Right atrium auricular region (tissue), 2 donors: ENCODE measurements at places on chromosomes 2 and 18. TPM values are rescaled to one million over a fixed set of nuclear protein-coding genes. Genes with fewer than 3 reads are reported as not detected.
A peak's percentile ranks its signal among the peaks of the same experiment; 100 is the strongest.

DNA sequence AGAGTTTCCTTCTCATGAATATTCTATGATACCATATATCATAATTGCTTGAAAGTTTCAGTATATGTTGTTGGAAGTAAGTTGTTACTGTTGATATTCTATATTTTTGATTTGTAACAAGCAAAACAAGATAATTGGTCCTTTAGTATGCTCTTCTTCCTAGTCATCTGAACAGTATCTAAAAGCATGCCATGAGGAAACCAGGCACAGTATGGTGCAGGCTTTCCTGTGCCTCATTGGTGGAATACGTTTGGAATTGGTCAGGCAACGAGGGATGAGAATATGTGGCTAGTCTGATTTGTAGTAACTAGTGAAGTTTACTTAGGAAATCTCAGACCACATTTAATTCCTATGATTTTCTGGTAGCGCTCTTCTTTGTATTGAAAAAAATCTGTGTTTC lies 22.8 kb downstream of the ASXL3 start:
- no peaks in the 10 kb centered on the region for H3K4me1 ChIP-seq
- no peak overlapping the region for H3K27ac ChIP-seq
- H3K4me3 ChIP-seq, result no peak overlapping the region
- DNase-seq, result no peak
- H3K36me3 ChIP-seq, result no peaks in the 10 kb centered on the region
- H3K27me3 ChIP-seq, result no peaks in the 10 kb centered on the region

GRCh38 chr2:134758633-134759032 lies 39.8 kb upstream of the TMEM163 start:
- H3K4me3 ChIP-seq, result no peak overlapping the region
- H3K27me3 ChIP-seq, result no peaks in the 10 kb centered on the region
- H3K4me1 ChIP-seq, result no peaks in the 10 kb centered on the region
- no peaks in the 10 kb centered on the region for H3K36me3 ChIP-seq

Gene DYNAP
- not detected for total RNA-seq

DNA sequence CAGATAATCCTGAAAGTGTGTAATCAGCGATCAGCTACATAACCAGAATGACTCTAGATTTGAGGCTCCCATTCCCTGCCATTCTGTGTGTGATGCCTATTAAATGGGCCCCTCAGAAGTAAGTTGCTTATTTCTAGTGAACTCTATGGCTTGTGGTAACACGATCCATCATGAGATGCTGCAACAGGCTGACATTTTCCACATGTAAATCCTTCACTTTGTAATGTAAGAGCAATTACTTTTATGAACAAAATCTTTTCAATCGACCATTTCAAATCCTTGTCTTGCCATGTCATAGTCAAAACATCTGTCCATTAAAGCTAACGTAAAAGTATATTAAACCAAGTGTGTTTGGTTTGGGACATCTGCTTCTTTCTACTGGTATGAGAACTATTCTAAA lies 175.9 kb upstream of the ETAA1 start:
- H3K27me3 ChIP-seq, result no peaks in the 10 kb centered on the region
- no peak for DNase-seq
- H3K4me3 ChIP-seq, result no peak overlapping the region
- no peaks in the 10 kb centered on the region for H3K36me3 ChIP-seq
- no peaks in the 10 kb centered on the region for H3K4me1 ChIP-seq

DNA sequence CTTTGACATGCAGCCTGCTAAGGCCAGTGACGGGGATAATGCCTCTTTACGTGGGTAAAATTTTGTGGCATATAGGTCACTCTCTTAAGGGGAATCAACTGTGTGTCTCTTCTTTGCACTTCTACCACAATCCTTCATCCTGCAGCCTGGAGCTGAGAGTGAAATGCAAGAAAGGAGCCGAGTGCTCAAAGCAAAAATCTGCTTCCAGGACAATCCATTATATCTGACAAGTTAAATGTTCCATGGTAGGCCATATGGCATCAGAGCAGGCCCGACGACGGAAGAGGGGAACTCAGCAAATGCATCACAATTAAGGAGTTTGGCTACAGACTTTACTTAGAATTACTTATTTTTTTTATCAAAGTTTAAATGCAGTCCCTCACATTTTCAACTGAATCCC lies 171.2 kb downstream of the TCF4 start:
- no peak overlapping the region for H3K27ac ChIP-seq
- H3K4me3 ChIP-seq, result no peak overlapping the region
- no peaks in the 10 kb centered on the region for H3K36me3 ChIP-seq
- no peaks in the 10 kb centered on the region for H3K27me3 ChIP-seq
- no peak for DNase-seq

- peaks cover 26% of the 10 kb centered on the region for H3K4me1 ChIP-seq
- peak; percentile 74 for DNase-seq
- H3K27me3 ChIP-seq, result no peaks in the 10 kb centered on the region
- H3K4me3 ChIP-seq, result no peak overlapping the region
- H3K36me3 ChIP-seq, result no peaks in the 10 kb centered on the region
- peak overlapping the region; percentile 69 for H3K27ac ChIP-seq
Observed at GRCh38 chr2:230130668-230131364, 62.1 kb upstream of the SLC16A14 start.

DNA sequence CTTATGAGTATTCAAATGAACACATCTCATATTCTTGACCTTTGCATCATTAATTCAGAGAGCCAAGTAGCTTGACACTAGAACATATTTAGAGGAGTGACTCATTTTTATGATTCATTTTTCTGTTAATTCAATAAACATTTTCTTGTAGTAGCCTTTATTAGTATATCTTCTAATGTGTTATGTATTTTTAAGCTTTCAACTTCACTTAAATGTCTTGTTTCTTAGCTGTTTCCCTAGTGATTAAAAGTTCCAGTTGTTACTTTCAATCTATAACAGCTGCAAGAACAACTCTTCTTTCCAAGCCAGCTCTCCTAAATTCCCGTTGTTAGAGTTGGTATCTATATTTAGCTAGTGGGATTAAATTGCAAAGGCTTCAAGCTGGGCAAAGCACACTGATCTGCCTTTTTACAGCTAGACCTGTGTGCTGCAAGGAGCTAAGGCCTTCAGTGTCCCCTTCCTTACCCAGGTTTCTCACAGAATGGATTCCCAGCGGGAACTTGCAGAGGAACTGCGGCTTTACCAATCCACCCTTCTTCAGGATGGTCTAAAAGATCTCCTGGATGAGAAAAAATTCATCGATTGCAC lies at the start of gene KLHL41:
Gene KLHL41, plus strand, starts transcription at position 405 of the 588 bp plus-strand sequence. Its CDS starts 77 bp downstream, at position 482.
- no peaks in the 10 kb centered on the region for H3K36me3 ChIP-seq
- H3K4me1 ChIP-seq, result no peaks in the 10 kb centered on the region
- H3K27ac ChIP-seq, result peak within 1 kb of the TSS; percentile 68
- H3K4me3 ChIP-seq, result peak within 1 kb of the TSS; percentile 40

GRCh38 chr2:106159866-106160785 lies 34.0 kb downstream of the UXS1 start:
- no peak for DNase-seq
- H3K27ac ChIP-seq, result no peak overlapping the region
- peaks cover under 1% of the 10 kb centered on the region for H3K36me3 ChIP-seq
- H3K4me1 ChIP-seq, result peaks cover 7% of the 10 kb centered on the region
- no peaks in the 10 kb centered on the region for H3K27me3 ChIP-seq

DNA sequence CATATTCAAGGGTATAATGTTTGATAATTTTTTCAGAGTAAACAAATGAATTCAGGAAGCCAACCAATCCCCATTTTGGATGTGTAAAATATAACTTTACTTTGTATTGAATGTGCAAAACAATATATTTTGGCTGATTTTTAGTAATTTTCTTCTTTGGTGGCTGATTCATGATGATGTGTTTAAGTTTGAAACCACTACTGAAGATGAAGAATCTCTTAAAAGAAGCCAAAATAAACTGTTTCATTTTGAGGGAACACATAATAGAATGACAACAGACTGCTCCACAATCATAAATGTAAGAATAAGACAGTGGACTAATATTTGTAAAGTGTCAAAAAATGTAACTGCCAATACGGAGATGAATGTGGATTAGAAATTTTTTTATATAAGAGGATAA lies 52.5 kb upstream of the TRIM43 start:
- no peak overlapping the region for H3K4me3 ChIP-seq
- no peak overlapping the region for H3K27ac ChIP-seq
- H3K27me3 ChIP-seq, result no peaks in the 10 kb centered on the region
- H3K4me1 ChIP-seq, result no peaks in the 10 kb centered on the region

Gene IL36RN
- total RNA-seq, result not detected

Gene COLEC11
- total RNA-seq, result 56.6 TPM

GRCh38 chr18:78861706-78862105 lies 117.9 kb upstream of the SALL3 start:
- H3K4me3 ChIP-seq, result no peak overlapping the region
- H3K27ac ChIP-seq, result no peak overlapping the region
- H3K27me3 ChIP-seq, result no peaks in the 10 kb centered on the region

DNA sequence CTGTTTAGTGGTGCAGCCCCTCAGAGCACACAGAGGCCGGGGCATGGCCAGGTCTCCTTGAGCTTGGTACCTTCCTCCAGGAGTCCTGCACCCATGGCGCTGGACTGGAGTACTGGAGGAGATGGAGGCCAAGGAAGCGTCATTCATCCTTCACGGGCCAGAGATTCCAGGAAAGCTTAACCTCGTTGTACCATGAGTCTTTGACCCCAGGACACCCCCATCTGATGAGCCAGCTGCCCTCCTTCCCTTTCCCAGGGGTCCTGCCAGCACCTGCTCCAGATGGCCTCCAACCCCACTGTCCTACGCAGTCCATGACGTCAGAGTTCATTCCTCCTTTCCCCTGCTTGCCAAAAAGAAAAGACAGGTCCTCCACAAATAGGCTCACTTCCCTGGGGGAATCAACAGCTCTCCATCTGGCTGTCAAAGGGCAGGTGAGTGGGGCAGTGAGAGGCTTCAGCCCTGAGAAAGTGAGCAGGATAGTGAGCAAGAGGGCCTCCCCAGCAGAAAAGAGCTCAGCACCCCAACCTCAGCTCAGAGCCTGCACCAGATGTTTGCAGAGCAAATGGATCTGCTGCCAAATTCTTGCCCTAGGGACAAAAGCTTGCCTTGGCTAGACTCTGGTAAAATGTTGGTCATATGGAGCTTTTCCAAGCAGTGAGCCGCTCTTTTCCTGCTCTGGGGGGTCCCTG lies 4.5 kb upstream of the NPPC start:
- DNase-seq, result peak; percentile 57
- H3K36me3 ChIP-seq, result no peaks in the 10 kb centered on the region
- peaks cover 21% of the 10 kb centered on the region for H3K4me1 ChIP-seq

GRCh38 chr2:233359823-233360222 lies 5.5 kb downstream of the DGKD start:
- no peak for DNase-seq
- H3K36me3 ChIP-seq, result no peaks in the 10 kb centered on the region
- no peak overlapping the region for H3K27ac ChIP-seq
- H3K4me1 ChIP-seq, result peaks cover 21% of the 10 kb centered on the region
- H3K4me3 ChIP-seq, result no peak overlapping the region
- no peaks in the 10 kb centered on the region for H3K27me3 ChIP-seq

DNA sequence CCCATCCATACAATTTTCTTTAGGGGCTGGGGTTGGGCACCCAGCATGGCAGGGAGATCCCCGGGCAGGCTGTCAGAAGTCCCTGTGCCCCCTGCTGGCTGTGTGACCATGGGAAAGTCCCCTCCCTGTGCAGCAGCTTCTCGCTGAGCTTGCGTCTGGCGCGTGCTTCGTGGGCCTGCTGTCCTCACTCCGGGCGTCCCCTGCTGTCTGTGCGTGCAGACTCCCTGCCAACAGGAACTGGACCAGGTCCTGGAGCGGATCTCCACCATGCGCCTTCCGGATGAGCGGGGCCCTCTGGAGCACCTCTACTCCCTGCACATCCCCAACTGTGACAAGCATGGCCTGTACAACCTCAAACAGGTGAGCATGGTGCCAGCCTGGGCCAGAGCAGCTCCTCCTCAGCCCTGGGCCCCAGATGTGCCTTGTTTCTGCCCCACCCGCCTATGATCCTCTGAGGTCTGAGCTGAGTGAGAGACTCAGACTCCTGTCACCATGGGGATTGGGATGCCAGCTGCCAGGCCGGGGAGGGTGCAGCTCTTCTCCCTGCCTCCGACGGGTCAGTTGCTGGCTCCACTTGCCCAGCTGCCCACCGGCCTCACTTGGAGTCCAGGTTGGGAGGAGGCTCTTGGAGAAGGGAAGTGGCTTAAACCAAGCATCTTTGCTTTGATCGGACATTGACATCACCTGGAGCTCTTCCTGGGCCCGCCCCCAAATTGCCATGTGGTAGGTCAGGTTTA lies 28.6 kb downstream of the IGFBP2 start:
- H3K27ac ChIP-seq, result no peak overlapping the region
- no peak for DNase-seq
- no peaks in the 10 kb centered on the region for H3K27me3 ChIP-seq
- peaks cover 20% of the 10 kb centered on the region for H3K4me1 ChIP-seq

Gene IKZF2
- 6.0 TPM for total RNA-seq

DNA sequence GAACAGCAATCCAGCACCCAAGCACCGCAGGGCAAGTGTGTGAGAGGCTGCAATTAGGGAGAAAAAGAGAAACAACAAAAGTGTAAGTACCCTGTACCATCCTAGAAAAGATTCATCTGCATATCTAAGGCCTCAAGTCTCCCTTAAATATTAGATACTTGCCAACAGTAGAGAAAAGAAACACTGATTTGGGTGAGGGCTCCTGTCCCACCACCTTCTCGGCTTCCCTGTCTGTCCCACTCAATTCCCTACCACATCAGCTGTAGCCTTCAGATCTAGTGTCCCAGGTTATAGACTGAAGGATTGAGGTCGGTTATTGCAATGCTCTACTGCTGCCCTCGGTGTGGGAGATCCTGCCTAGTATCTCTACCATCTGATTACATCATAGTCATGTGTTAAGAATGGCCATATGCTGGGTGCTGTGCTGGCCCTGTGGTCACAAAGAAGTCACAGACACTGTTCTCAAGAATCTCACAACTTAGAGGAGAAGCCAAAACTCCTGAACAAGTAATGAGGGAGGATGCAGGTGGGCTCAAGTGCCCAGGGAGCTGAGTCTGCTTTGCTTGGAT lies 2.5 kb downstream of the RAX start:
- H3K36me3 ChIP-seq, result no peaks in the 10 kb centered on the region
- DNase-seq, result no peak
- no peaks in the 10 kb centered on the region for H3K4me1 ChIP-seq

Gene GPR35
- total RNA-seq, result 0.86 TPM

Gene OXER1
- total RNA-seq, result 0.48 TPM

- DNase-seq, result no peak
- no peaks in the 10 kb centered on the region for H3K27me3 ChIP-seq
- H3K27ac ChIP-seq, result no peak overlapping the region
- no peak overlapping the region for H3K4me3 ChIP-seq
Observed at GRCh38 chr2:60406192-60406591, 147.3 kb downstream of the BCL11A start.

GRCh38 chr2:43224571-43225092 lies 1.8 kb downstream of the ZFP36L2 start:
- peaks cover 35% of the 10 kb centered on the region for H3K36me3 ChIP-seq
- H3K27ac ChIP-seq, result peak overlapping the region; percentile 100
- H3K27me3 ChIP-seq, result no peaks in the 10 kb centered on the region

- no peaks in the 10 kb centered on the region for H3K36me3 ChIP-seq
- H3K27ac ChIP-seq, result no peak overlapping the region
- no peak for DNase-seq
- no peaks in the 10 kb centered on the region for H3K27me3 ChIP-seq
- H3K4me3 ChIP-seq, result no peak overlapping the region
- no peaks in the 10 kb centered on the region for H3K4me1 ChIP-seq
Observed at GRCh38 chr18:23629444-23629946, 33.2 kb downstream of the ANKRD29 start.

- H3K27me3 ChIP-seq, result no peaks in the 10 kb centered on the region
- H3K36me3 ChIP-seq, result no peaks in the 10 kb centered on the region
- peak overlapping the region; percentile 77 for H3K27ac ChIP-seq
- H3K4me1 ChIP-seq, result no peaks in the 10 kb centered on the region
- DNase-seq, result peak; percentile 55
Observed at GRCh38 chr2:127108090-127108523, 1.2 kb upstream of the BIN1 start.
